ENCODE measurements at places on chromosomes 4 and X. TPM values are rescaled to one million over a fixed set of nuclear protein-coding genes. Genes with fewer than 3 reads are reported as not detected.

The MAML3 gene
- total RNA-seq = 1.2 TPM

The PNCK gene
- 0.59 TPM for total RNA-seq

The AADAT gene
- total RNA-seq = 5.4 TPM

The NSD2 gene
- total RNA-seq = 88.2 TPM

The CSN1S1 gene
- not detected for total RNA-seq

The ITIH6 gene
- not detected for total RNA-seq

The KLF8 gene
- under 0.01 TPM for total RNA-seq

The LDOC1 gene
- total RNA-seq = 8.4 TPM

The AMOT gene
- total RNA-seq = 5.0 TPM

The SPATA18 gene
- total RNA-seq = 23.2 TPM

The MAGEB1 gene
- not detected for total RNA-seq

The GLUD2 gene
- 0.92 TPM for total RNA-seq

The CSAG1 gene
- not detected for total RNA-seq

The FUNDC1 gene
- 11.6 TPM for total RNA-seq

The DOK7 gene
- total RNA-seq = 0.32 TPM

The SCML2 gene
- total RNA-seq = 0.59 TPM

The DDX53 gene
- total RNA-seq = not detected

The CLGN gene
- 3.0 TPM for total RNA-seq

The UGT2A1 gene
- not detected for total RNA-seq

The PRKG2 gene
- 0.05 TPM for total RNA-seq

The EFHC2 gene
- 0.23 TPM for total RNA-seq

The CYP2U1 gene
- 17.8 TPM for total RNA-seq

The PSAPL1 gene
- not detected for total RNA-seq

The MAGEB2 gene
- total RNA-seq = not detected

The GATA1 gene
- not detected for total RNA-seq

The MAGEA9B gene
- total RNA-seq = not detected

The POF1B gene
- total RNA-seq = not detected

The SSX1 gene
- not detected for total RNA-seq

The CT45A10 gene
- total RNA-seq = not detected
